ENCODE measurements at places on chromosomes 4 and X. TPM values are rescaled to one million over a fixed set of nuclear protein-coding genes. Genes with fewer than 3 reads are reported as not detected.

DNA sequence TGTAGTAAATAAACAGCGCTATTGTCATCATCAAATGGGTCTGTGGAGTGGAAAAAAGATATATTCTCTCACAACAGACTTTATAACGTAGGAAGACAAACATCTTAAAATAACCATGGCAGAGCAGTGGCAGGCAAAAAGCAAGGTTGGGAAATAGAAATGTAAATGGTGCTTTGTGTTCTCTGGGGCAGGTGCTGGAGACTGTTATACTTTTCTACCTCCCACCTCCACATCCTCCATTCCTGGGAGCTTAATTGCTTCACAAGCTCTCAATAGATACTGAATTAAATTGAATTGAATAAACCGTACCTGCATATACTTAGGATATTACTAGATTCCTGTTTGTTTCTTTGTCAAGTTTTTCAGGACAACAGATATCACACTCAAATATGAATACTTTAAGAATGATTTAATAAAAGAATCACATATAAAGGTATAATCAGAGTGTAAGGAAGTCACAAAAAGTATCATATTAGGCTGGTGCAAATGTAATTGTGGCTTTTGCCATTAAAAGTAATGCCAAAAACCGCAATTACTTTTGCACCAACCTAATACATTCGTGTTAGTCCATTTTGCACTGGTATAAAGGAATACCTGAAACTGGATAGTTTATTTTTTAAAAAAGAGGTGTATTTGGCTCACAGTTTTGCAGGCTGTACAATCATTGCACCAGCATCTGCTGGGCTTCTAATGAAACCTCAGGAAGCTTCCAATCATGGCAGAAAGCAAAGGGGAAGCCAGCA, 367.3 kb downstream of the GRIA2 start:
- no peak for DNase-seq

DNA sequence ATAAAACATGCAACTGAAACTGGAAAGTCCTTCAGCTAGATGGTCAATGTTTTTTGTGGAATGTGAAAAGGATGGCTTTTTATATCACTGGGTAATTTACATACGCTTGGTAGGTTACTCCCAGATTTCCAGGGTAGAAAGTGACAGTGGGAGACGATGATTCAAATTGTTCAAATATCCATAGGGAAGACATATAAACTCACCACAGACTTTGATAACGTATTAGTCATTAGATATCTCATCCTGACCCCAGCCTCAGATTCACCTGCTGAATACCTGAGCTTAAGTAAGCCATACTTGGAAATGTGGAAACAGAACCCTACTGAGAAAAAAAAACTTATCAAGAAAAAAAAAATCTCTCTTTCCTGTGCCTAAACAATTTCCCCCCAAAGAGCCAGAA, 169.4 kb downstream of the ZNF674 start:
- DNase-seq: no peak

DNA sequence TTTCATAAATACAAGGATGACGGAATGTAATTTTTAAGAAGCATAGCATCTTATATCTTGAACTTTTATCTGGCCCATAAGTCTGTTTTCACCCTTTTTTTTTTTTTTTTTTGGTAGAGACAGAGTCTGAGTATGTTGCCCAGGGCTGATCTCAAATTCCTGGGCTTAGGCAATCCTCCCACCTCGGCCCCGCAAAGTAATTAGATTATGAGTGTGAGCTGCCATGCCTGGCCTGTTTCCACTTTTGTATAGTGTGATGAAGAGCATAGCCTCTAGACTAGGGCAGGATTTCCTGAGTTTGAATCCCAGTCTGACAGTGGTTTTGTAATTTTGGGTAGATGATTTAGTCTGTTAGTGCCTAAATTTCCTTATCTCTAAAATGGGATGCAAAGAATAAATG, 11.0 kb downstream of the STIM2 start:
- DNase-seq: no peak

GRCh38 chr4:153081006-153081580, 123.2 kb upstream of the TRIM2 start:
- no peak for DNase-seq

TKTL1 gene
- total RNA-seq: not detected

GRCh38 chr4:6769989-6770420, 12.5 kb upstream of the KIAA0232 start:
- DNase-seq: no peak

SAGE1 gene
- total RNA-seq: not detected

GRCh38 chr4:26609868-26610267, 26.0 kb downstream of the TBC1D19 start:
- no peak for DNase-seq

SLC6A14 gene
- total RNA-seq: 8.6 TPM

RTL9 gene
- not detected for total RNA-seq

GRCh38 chr4:139368998-139369397, 66.7 kb upstream of the NDUFC1 start:
- peak; percentile 12 for DNase-seq
